NT2/D1 (cell line): ENCODE measurements at places on chromosomes 6 and 20.

- no peak for DNase-seq
Measured at GRCh38 chr6:26556263-26557070, 18.3 kb downstream of the HMGN4 start.

DNA sequence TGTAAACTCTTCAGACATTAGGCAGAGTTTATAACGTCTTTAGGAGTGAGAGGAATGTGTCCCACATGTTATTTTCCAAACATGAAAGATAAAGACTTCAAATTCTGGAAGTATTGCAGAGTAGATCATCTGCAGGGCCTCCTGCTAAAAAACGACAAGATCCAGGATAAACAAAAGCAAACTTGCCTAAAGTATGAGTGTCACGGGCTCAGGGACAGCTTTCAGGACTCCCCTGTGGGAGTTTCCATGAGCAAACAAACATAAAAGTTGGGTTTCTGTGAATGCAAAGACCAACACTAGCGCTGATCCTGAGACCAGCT is 76.9 kb downstream of the TXNDC5 start:
- no peak for DNase-seq

- no peak for DNase-seq
Measured at GRCh38 chr6:111782192-111782809, 91.0 kb downstream of the FYN start.

DNA sequence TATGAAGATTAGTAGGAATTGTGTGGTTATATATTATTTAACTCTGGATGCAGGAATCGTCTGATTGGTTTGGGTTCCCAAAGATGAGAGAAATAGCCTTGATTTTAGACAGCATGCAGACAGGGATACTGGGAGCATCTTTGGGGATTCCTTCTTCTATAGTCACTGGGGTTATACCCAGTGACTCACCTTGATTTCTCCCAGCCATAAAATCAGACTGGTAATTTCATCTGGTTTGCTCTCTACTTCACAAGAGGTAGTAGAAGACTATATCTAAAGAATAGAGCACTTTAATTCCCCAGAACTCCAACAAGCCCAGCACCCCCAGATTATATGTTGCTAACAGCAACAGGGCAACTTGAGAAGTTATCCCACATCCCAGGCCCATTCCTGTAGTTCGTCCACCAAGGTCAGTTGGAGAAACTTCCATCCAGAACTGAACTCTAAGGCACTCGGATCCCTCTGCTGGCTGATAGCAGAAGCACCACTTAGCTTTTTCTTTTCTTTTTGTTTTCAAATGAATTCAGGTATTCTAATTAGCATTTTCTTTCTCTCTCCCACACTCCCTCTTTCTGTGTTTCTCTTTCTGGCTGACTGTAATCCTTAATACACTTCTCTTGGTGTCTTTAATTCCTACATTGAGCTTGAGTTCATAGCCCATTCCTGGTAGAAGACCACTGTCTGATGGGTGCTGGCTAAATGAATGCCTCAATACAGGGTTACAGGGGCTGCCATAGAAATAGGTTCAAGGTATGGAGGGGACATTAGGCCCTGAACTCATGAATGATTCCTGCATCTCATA is 20.4 kb upstream of the EFHC1 start:
- no peak for DNase-seq

DNA sequence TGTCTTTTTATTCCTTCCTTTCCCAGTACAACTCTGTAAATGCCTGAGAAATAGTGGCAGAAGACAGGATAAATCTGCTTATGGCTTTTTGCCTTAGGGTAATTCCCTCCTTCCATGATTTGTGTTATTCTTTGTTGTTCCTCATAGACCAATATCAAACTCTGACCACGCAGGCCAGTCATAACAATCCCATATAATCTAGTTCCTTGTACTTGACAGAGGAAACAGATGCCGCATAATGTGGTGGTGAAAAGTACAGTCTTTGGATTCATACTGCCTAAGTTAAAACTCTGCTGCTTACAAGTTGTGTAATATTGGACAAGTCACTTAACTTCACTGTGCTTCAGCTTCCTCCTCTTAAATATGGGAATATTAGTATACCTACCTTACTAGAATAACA is 8.2 kb upstream of the BAG2 start:
- no peak for DNase-seq

DNA sequence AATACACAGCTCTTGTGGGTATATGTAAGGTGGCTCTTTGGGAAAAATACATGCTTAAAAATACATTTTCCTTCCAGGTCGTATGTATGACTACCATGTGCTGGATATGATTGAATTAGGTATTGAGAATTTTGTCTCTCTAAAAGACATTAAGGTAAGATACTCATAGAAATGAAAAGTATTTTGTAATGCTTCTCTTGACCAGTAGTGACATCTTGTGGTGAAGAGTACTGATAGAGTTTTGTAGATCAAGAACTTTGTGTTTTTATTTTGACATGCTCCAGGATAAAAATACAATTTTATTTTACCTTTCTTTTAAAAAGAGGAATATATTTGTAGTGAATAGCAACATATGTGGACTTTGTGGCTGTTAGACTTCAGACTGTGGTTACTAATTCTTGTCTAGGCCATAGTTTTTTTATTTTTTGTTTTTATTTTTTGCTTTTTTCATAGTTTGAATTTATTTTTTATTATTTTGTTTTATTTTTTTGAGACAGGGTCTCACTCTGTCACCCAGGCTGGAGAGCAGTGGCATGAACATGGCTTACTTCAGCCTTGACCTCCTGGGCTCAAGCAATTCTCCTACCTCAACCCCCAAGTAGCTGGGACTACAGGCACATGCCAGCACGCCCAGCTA is 17.9 kb downstream of the RPF2 start:
- no peak for DNase-seq

DNA sequence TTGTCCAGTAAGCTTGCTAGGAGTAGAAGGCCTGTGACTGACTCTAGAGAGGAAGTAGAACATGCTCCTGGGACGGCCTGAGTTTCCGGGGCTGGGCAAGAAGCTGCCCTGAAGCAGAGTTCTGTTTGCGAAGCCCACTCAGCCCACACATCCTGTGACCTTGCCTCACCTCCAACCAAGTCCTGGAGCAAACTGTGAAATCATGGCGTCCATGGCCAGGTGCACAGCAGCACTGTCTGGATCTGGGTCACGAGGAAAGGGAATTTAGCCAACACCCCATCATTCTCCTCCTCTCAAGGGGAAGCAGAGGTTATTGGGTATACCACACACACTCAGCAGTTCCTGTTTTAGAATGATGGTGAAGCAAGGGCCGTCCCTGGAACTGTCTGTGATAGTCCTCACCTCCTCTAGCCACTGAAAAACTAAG is 87.5 kb downstream of the CRYBG1 start:
- DNase-seq = no peak

DNA sequence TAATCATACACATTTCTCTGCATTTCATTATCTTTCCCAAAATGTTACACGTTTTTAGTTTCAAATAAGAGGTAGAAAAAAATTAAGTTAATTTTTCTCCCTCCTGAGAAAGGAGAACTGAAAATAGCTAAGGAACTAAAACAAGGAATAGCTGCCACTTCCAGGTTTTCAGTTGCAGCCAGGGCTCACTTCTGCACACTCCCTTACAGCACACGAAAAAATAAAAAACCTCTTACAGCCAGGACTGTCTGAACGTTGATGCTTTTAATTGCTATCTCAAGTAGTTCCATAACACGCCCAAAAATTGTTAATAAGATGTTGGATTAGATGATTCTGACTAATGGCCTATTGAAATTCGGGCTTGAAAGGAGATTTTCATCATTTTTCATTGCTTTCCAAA is 153.7 kb upstream of the THBS2 start:
- no peak for DNase-seq

DNA sequence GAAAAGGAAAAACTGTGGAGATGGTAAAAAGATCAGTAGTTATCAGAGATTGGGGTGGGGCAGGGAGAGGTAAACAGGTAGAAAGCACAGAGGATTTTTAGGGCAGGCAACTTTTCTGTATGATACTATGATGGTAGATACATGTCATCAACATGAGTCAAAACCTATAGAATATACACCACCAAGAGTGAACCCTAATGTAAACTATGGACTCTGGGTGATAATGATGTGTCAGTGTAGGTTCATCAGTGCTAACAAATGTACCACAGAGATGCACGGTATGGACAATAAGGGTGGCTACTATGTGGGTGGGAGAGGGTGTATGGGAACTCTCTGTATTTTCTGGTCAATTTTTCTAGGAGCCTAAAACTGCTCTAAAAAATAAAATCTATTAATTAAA is 18.5 kb downstream of the PACSIN1 start:
- no peak for DNase-seq

DNA sequence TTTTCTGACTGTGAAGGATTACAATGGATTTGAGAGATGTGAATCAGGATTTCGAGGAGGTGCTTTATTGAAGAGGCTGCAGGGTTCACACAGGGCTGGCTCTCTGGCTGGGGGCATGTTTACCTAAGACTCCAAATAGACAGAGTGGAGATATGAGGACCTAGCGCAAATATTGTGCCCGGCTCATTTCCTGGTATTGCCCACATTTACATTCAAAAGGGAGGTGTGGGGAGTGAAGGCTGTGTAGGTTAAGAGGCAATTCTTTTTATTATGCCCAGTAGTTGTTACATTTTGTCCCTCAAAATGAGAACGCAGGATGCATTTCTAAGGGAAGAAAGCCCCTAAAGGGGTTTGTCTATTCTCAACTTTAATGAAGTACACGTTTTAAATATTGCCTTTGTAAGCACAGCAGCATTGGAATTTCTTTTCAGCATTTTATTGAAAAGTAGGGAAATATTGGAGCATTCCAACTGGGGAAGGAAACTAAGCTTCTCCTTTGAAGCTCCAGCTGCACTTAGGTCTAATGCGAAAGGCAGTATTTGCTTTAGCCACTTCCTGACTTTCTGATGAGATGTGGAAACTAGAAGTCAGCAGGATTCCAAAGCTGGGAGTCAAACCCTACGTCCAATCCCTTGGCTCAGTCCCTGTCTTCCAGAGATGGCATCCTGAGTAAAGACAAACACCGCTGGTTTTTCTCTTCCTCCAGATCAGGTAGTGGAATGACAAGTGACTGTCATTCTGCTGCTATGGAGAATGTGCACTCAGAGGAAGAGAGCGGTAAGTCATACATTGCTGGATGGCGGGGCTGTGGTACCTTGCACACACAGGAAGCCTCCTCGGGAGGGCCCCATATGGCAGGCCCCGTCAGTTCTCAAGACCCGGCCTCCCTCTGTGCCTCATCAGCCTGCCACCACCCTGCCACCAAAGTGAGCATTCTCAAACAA is 70.7 kb downstream of the MYB start:
- no peak for DNase-seq

DNA sequence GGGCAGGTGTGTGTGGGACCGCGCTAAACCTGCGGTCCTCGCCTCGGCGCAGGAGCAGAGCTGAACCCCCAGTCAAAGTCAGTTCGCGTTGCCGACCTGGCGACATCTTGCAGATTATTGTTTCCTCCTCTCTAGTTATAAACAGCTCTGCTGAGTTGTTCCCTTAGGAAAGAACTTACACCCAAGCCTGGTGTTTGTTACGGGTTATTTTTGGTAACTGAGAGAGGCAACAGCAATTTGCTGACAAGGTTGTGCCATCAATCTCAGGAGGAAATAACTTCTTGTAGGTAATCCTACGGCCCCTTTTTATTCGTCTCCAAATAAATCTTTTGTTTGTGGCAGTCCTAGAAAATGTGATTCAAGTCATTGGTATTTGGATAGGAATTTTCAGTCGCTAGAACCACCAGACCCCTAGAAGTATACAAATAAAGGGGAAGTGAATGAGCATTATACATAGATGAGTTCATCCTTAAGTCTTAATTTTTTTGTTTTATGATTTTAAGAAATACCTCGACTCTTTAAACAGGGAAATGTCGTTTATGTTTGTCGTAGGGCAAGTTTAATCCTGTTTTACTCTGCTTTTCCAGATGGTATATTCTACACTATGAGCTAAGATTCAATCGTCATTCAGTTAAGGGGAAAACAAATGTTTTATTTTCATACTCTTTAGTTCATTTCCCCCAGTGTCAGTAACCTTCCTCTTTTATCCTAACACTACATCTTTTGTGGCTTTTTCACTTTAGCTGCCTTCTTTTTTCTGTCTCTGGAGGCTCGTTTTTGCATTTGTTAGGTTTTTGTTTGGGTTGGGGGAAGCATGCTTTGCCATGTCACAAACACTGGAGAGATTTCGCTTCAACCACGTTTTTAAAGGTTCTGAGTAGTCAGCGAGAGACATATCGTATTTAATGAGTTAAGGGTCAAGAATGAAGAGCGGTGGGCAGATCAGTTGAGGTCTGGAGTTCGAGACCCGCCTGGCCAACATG is 1.2 kb downstream of the PM20D2 start:
- no peak for DNase-seq
